ENCODE measurements at places on chromosomes 1 and 21.
A peak's percentile ranks its signal among the peaks of the same experiment; 100 is the strongest.

- peak; percentile 63 for DNase-seq
These were observed 33.1 kb downstream of the CAPZB start for GRCh38 chr1:19452221-19452663.

GRCh38 chr1:11529330-11529729 is 50.4 kb downstream of the DISP3 start:
- DNase-seq = no peak

DNA sequence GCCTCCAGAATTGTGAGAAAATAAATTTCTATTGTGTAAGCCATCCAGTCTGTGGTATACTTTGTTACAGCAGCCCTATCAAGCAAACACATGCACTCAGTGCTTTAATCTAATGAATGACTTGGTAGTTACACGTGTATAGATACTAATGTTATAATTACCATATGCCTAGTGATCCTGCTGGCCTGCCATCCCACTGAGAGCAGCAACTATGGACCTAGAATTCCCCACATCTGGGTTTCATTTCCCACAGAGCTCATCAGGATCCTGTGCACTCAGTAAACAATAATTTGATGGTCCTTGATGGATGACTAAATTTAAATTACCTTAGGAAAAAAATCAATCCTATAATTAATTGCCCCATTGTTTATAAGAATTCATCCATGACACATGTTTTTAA is 86.5 kb upstream of the RGS1 start:
- no peak for DNase-seq

DNA sequence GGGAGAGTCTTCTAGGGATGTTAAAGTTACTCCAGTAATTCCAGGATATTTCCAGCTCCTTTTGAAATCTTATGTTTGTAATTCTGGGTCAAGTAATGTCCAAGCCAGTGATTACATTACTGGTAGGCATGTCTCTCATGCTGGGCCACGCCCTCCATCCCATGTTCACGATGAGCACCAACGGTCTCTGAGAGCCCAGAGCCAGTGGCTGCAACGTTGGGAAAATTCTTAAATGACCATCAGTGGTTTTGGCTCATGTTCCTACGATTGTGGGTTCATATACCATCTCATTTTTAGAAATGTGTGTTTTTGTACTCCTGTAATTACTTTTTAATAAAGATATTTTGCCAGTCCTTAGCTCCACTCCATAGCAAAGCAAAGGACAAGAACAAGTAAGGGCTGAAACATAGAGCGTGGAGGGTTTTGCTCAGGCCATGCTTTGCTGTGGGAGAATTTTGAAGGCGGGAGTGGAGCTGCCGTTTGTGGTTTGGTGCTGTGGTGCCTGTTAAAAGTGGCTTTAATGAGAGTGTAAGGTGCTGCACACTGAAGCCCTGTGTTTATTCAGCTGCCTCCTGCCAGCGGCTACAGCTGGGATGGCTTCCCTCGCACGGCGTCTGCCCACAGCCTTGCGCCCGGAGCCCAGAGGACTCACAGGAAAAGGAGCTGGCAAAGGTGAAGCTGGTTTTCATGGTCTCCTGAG is 28.9 kb downstream of the VANGL1 start:
- DNase-seq = peak; percentile 28

DNA sequence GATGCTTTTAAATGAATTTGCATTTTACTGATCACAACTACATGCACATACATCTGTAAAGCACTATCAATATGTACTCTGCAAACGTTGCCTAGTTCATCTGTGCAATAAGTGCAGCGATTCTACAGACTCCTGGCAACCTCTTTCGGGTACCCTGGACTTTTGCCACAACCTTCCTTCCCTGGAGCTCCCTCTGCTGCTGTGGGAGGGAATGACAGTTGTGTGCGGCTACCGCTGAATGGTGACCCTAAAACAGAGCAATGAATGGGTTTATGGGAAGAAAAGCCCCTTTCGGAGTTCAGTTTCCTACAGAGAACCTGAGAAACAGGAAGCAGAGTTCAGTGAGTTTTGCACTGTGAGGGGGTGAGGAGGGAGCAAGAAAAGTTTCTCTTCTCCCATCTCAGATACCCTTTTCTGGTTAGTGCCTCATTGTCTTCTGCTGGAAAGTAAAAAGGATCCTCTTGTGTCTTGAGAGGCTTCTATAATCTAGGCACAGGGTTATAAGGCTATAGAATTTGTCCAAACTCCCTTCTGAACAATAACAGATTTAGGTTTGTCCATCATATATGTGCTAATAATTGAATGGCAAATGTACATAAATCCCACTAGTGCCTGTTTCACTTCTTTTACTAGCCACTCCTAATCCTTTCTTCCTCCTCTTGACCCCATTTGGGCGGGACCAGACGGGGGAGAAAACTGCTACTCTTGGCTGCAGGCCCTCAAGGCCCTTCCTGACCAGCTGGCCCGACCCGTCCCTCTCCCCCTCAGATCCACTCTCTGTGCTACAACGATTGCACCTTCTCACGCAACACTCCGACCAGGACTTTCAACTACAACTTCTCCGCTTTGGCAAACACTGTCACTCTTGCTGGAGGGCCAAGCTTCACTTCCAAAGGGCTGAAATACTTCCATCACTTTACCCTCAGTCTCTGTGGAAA is 19.8 kb upstream of the SARS1 start:
- DNase-seq = no peak

GRCh38 chr21:36188937-36189336 is 32.3 kb downstream of the DOP1B start:
- DNase-seq = no peak

DNA sequence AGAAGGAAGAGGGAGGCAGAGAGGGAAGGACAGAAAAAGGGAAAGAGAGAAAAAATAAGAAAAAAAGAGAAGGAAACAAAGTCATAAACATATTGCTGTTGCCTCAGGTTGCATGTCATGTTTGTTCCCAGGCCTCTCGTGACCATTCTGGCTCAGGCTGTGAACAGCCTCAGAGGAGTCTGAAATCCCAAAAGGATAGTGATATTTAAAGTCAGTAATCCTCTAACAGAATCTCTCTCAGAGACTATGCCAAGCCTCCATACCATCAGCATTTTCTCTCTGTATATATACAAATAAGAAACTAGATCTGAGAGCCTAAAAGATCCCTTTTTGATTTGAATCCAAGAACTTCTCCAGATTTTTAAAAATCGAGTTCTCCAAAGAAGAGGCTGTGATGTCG is 35.2 kb downstream of the GORAB start:
- DNase-seq = no peak

GRCh38 chr21:31911138-31911907 is 38.5 kb downstream of the HUNK start:
- peak; percentile 10 for DNase-seq

DNA sequence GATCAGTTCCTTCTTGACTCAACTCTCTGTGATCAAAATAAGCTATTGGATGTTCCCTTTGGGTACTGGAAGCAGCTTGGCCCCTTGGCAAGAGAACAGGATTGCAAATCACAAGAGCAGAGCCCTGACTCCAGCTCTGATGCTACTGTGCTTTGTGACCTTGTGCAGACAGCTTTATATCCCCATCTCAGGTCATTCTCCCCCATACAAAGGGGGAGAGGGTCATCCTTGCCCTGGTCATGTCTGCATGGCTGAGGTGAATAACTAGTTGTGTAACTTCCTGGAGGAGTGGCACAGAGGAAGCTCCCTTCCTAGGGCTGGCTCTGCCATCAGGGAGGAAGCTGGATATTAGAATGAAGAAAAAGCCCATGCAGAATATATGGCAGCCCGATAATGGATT is 142.9 kb downstream of the DHRS3 start:
- no peak for DNase-seq

- no peak for DNase-seq
These were observed 6.2 kb downstream of the DNMT3L start for GRCh38 chr21:44255511-44255981.

GRCh38 chr1:178538192-178538916 is 25.4 kb downstream of the TEX35 start:
- DNase-seq = peak; percentile 89

GRCh38 chr1:38489844-38490270 is 369.7 kb downstream of the RRAGC start:
- peak; percentile 3 for DNase-seq

DNA sequence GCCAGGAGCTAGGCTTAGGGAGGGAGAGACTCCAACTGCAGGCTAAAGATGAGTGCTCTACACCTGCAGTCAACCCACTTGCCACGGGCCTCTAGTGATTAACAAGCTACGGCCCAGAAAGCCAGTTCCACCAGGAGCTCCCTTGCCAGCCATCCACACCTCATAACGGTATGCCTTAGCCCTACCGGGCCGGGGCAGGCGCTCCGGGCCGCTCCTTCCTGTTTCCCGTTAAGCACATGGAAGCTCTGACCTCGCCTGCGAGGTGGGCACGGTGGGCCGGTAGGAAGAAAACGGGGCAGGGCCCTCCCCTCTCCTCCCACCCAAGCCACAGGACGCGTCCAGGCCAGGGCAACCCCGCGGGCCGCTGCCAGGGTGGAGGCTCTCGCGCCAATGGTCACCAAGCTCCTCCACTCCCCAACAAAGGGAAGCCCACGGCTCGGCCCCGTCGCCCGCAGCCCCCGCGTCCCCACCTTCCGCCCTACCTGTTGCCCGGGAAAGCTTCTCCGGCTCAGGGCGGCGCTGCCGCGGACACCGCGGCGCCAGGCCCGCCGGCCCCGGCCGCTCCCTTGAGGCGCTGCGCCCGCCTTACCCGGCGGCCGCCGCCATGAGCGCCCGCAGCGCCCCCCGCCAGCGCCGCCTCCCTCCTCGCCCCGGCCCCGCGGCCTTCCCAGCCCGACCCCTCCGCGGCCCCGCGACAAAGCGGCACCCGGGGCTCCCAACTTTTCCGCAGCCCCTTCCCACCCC is 627 bp downstream of the CERS2 start:
- no peak for DNase-seq

All from iris pigment epithelial cell (primary cell).